GM18507 (cell line): ENCODE measurements at places on chromosomes 7 and 10.

DNA sequence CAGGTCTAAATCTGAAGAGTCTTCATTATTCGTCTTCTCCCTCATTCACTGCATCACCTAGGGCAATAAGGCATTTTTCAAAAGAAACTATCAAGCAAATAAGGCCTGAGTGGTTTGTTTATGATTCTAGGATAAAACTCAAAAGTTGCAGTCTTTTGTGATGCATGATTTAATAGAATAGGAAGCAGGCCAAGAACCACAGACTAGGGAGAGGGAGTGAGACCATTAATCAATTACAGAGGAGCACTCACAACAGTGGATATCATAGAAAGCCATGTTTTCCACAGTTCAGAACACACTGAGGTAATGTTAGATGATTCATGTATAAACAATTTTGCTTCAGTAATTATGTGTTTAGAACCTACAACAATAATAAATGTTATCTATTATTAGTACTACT is 87.8 kb upstream of the LRRTM3 start:
- no peak for DNase-seq

DNA sequence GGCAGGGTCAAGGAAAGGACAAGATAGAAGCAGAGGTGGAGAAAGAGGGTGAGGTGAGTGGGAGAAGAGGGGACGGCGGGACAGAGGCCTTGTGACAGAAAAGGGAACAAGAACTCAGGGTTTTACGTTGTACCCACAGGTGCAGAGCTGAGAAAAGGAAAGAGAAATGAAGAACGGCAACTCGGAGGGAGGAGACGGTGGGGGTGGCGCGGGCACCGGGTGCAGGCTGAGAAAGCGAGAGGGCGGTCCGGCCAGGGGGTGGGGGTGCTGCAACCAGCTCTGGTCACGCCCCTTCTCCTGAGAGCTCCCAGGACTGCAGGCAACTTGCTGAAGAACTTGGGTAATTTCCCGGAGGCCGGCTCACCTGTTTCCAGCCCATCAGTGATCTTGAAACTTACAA is 65.3 kb downstream of the CARD11 start:
- peak; percentile 61 for DNase-seq

DNA sequence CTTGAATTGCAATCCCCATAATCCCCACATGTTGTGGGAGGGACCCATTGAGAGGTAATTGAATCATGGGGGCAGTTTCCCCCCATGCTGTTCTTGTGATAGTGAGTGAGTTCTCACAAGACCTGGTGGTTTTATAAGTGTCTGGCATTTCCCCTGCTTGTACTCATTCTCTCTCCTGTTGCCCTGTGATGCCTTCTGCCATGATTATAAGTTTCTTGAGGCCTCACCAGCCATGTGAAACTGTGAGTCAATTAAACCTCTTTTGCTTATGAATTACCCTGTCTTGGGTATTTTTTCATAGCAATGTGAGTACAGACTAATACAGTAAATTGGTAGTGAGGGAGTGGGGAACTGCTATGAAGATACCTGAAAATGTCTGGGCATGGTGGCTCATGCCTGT is 65.0 kb downstream of the ANKRD7 start:
- no peak for DNase-seq

DNA sequence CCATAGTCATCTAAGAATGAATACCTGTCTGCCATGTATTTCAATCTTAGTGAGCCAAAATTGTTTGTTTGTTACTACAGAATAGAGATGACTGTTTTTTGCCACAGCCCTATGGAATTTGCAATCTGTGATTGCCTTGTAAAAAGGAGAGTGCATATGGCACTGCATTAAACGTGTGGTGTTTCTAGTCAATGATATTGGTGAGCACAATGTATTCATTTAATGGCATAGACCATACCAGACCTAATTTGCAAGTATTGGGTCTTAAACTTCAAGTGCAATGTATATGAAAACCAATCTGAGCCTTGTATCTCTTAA is 11.3 kb downstream of the INSIG1 start:
- DNase-seq: no peak

DNA sequence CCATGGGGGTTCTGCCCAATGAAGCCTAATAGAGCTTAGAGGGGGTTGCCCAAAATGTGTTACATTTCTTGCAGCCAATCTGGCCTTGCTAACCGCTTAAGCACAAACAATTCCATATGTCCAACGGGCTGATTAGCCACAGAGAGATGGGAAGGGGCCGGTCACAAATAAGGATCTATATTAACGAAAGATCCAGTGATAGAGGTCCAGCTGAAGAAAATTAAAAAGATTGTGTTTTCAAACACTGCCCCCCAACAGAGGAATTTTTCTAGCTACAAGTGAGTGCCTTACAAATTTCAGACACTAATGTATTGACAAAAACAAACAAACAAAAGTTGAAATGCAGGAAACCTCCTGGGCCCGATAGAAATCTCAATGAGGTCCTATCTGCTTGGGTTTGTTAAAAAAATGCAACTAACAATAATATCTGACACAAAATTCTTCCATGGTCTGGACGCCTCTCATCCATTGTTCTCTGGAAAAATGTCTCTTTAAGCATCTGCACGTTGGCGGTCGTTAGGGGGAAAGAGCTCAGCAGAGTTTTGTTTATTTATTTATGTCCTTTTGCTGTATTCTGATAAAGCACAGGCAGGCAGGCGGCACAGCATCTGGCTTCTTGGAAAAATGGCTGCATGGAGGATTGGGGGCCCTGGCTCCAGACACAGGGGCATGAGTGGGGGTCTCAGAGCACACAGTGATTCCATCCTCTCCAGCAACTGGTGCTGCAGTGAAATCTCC is 402.0 kb downstream of the RPS24 start:
- DNase-seq: no peak

GRCh38 chr7:69654381-69654780 is 56.1 kb downstream of the AUTS2 start:
- no peak for DNase-seq

DNA sequence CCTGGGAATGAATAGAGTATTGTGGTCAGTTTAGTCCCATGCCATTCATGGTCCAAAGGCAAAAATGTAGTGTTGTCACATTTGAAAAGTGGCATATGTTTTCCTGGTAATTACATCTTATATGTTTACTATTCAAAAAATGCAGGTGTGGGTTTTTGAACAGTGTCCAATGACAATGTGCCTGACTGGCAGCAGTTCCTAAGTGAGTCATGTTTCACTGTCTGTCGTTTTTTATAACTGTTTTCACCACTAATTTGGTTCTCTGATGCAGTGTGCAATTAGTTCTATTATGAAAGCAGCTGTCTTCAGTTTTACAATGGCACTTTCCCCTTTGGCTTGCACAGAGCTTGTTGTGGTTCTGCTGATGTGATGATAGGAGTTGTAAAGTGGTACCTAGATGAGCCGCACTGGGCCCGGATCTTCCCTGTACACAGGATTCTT is 162.3 kb downstream of the SEM1 start:
- DNase-seq: no peak
